ENCODE measurements at places on chromosomes 1 and 21.

- DNase-seq = no peak
Measured at GRCh38 chr1:115473986-115474565, 136.0 kb upstream of the NGF start.

- DNase-seq = no peak
Measured at GRCh38 chr1:34695580-34695979, 59.3 kb upstream of the GJB5 start.

- DNase-seq = no peak
Measured at GRCh38 chr1:226948996-226949395, 8.9 kb downstream of the COQ8A start.

DNA sequence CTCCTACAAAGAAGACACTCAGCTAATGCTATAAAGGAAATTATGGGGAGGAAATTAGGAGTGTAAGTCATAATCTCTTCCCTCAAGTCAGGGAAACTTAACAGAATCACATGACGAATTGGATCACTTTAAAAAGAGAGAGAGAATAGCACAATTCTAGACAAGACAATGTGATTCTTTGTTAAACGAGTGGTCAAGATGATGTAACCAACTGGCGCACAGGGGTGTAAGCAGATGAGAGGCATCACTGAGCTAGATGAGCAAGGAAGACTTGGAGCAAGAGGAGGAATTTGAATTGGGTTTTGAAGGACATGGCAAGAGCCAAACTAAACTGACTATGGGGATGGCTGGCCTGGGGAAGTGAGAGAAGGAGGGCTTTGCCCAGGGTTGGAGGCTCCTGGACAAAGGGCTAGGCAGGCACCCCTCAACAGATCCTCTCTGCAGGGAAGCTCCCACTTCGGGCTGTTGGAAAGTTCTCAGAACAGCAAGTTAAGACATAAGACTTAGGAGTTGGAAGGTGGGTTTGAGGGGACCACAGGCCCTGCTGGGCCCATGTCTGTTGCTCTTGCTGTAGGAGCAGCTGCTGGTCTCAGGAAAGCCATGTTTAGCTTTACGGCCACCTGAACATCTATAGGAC lies 123.9 kb upstream of the GRIK3 start:
- DNase-seq = no peak

GRCh38 chr1:109184687-109185086 lies 29.0 kb upstream of the SARS1 start:
- no peak for DNase-seq

DNA sequence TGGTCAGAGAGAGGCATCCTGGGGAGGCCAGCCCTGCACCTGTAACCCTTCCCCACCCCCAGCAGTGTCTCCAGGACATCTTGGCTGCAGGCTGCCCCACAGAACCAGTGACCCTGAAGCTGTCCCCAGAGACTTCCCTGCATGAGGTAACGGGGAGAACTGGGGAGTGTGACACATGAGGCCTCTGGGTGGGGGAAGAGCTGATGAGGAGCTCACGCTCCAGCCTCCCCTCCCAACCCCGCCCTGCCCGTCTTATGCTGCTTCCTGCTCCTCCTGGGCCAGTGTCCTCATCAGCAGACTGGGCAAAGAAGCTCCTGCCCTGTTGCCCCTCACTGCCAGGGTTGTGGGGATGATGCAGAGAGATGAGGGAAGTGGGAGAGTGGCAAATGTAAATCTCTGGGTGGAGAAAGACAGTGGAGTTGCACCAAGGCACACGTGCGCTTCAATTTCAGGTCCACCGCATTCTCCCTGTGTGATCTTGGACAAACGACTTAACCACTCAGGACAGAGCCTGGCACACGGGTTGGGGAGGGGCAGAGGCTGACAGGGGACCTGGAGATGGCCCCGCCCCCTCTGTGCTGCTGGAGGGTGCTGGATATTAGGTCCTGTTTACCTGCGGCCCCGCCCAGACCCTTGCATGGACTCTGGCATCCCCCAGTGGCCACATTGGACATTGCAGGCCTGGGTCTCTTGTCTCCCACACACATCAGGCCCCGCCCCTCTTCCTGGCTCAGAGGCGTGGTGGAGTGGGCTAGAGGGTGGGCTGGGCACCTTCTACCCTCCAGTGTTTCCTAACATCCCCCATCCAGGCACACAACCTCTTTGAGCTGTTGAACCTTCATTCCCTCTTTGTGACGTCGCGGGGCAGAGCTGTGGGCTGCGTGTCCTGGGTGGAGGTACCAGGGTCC lies 12.3 kb downstream of the CLCNKB start:
- DNase-seq = peak; percentile 49

DNA sequence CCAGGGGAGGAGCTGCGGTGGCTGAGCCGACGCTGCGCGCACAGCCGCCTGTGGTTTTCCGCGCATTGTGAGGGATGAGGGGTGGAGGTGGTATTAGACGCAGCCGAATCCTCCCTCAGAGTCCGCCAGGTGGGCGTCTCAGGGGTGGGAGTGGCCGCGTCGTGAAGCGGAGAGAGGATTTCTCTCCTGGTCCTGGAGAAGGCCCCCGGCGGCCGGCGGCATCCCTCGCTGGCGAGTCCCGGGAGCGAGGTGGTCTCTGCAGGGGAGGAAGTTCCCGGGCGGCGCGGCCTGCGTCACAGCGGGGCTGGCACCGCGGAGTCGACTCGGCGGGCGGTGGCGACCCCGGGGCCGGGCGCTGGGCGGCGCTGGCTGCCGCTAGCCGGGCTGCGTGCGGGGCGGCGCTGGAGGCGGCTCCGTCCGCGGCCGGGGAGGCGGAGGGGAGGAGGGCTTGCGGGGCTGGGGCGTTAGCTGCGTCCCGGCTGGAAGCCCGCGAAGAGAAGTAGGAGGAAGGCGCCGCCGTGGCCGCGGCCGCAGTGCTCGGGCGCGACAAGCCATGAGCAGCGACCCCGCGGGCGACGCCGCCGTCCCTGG lies at the start of gene LRRC8C:
Gene LRRC8C, plus strand, starts transcription at position 464 of the 591 bp plus-strand sequence. CDS start 53,354 bp downstream, outside the sequence.
- DNase-seq = peak; percentile 81

GRCh38 chr1:220703305-220703704 lies 13.1 kb downstream of the C1orf115 start:
- DNase-seq = no peak

- no peak for DNase-seq
Measured at GRCh38 chr21:30917557-30917956, 36.2 kb upstream of the KRTAP11-1 start.

DNA sequence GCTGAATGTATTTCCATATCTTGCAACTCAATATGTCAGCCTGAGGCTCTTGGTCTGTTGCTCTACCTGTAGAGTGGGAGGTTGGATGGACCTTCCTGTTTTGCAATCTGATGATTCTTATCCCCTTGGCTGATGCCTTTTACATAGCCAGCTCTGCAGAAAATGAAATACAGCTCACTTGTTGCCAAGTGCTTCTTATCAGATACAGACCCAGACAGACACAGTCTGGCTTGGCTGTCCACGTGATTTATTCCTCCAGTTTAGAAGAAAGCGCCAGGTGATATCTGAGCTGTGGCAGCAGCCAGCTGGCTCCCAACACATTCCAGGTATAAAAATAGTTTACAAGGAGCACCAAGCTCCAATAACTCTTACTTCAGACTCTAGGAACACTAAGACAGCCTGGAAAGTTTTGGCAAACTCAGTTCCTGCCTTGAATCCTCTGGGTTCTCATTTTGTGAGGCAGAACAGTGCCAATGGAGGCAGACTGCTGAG lies 479.2 kb upstream of the USP24 start:
- no peak for DNase-seq

DNA sequence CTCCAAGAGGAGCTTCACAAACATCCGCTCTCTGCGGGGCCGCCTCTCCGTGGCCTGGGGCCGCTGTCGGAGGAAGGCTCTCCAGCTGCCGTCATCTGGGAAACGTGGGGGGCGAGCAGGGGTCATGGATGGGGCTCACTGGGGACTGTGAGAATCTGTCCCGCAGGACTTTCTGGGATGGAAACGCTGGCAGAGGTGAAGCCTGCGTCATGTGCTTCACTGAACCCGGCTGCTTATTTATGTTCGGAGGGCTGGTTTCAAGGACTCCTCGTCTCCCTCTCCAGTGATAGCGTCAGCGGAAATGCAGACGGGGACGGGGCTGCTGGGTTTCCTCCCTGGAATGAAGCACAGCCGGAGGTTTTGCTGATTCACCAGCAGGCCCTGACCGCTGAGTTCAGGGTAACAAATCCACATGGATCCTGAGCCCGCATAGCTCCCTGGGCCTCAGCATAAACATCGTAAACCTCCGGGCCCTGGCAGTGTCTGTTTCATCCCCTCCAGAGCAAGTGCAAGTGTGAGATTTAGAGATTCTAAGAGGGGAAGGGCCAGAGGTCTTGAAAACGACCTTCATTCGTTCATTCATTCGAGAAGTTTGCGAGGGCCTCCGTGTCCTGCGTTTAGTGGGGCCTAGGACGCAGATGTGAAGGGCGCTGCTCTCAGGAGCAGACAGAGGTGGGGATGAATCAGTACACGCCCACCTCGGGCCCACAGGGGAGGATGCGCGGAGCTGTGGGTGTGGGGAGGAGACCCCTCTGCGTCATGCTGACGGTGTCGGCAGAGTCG lies 7.0 kb upstream of the POFUT2 start:
- DNase-seq = no peak

DNA sequence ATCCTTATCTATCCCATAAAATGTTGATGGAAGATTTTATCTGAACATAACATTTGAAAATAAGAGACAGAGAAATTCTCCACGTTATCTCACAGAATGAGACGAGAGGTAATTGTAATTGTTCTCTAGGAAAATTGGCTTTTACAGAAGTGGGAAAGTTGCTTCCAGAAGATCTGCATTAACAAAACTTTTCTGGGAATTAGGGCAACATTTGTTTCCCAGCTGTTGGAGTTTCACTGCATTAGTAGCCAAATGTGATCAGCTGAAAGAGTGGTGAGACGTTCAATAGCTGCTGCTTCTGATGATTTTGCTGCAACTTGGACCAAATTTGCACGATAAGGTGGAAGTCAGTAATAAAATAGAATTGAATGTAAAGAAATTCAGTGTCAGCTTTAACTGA lies 7.6 kb downstream of the CHODL start:
- DNase-seq = no peak

DNA sequence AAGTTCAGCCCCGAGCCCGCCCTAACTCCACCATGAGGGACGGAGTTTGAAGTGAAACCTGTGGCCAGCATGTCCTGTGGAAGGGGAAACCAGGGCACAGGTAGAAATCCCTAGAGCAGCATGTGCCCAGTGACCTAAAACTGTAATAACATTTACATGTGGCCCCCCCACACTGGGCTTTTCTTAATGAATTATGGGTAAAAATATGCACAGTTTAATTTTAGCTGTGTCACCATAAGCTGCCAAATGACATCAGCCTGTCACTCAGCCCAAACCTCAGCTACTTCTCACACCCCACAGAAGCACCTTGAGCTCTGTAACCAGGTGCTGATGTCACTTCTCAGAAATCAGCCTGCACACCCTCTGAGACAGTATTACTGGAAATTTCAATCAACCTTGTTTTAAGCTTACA lies 50.0 kb upstream of the SLC19A1 start:
- peak; percentile 53 for DNase-seq

DNA sequence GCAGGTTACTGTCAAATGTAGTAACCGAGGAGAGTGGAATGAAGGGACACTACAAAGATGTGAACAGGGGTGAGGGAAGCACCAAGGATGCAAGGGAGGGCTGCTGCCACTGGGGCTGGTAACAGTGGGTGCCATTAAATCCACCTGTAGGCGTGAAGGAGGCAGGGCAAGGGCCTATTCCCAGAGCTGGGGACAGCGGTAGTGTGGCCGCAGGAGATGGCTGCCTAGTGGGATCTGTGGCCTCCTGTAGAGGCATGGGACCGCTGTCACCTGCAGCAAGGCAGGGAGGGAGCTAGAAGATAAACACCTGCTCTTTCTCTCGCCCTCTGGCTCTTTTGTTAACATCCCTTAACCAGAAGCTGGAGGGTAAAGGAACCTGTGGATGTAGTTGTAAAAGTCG lies 80.5 kb upstream of the CNIH3 start:
- DNase-seq = no peak
